Stimulated activated CD4-positive, alpha-beta T cell treated with anti-CD3 and anti-CD28 coated beads, Interleukin-4, amount 100 ng/mL, for 48 hours (primary cell): ENCODE measurements at places on chromosomes 7 and 10.

- DNase-seq = no peak
These were observed 242.6 kb downstream of the BICC1 start for GRCh38 chr10:58755340-58755610.

GRCh38 chr10:133124357-133125211 lies 35.4 kb upstream of the KNDC1 start:
- DNase-seq = no peak

DNA sequence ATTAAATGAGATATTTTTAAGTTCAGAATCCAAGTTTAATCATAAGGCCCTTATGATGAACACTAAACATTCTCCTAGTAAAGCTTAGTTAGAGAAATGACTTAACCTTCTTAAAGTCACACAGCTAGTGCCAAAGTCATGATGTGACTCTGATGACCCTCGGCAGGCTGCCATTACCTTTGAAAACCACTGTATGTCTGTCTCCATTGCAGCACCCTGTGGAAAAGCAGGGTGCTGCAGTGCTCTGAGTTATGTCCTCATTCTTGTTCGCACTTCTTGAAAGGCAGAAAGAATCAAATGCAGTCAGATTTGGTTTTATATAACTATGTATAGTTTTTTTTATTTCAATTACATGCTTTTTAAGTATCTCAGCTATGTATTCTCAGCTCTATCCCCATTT lies 105.0 kb downstream of the PHTF2 start:
- no peak for DNase-seq

- DNase-seq = no peak
These were observed 137.6 kb upstream of the MAGI2 start for GRCh38 chr7:79590916-79591623.
